Peyer's patch (tissue), 4 donors: ENCODE measurements at places on chromosomes 3 and 15. TPM values are rescaled to one million over a fixed set of nuclear protein-coding genes. Genes with fewer than 3 reads are reported as not detected.

GABRR3 gene
- not detected for total RNA-seq

CD200R1 gene
- total RNA-seq, result not detected

IL17RB gene
- 38.5 TPM for total RNA-seq

GATM gene
- 179 TPM for total RNA-seq

NANOGP8 gene
- total RNA-seq, result not detected

SOX14 gene
- total RNA-seq, result not detected

TGM4 gene
- not detected for total RNA-seq

FMN1 gene
- 57.8 TPM for total RNA-seq

TMCO5A gene
- not detected for total RNA-seq

SLC12A8 gene
- total RNA-seq, result 26.5 TPM

RSRC1 gene
- 34.2 TPM for total RNA-seq

GANC gene
- 20.8 TPM for total RNA-seq

SEMA3G gene
- 24.8 TPM for total RNA-seq

KIF15 gene
- 2.6 TPM for total RNA-seq

GOLGA8S gene
- not detected for total RNA-seq

CLCN2 gene
- 11.6 TPM for total RNA-seq

GOLGA6L7 gene
- not detected for total RNA-seq

SLC26A6 gene
- 231 TPM for total RNA-seq

TM4SF4 gene
- 1.7 TPM for total RNA-seq

REC114 gene
- not detected for total RNA-seq

ALG1L2 gene
- total RNA-seq, result 2.4 TPM

DISP2 gene
- 9.5 TPM for total RNA-seq

SLC6A1 gene
- total RNA-seq, result 0.38 TPM

FGF7 gene
- total RNA-seq, result 14.1 TPM
